Retinal pigment epithelial cell (primary cell): ENCODE measurements at places on chromosomes 16 and 17.

GRCh38 chr17:67411397-67411796, 34.3 kb downstream of the PITPNC1 start:
- DNase-seq = no peak

DNA sequence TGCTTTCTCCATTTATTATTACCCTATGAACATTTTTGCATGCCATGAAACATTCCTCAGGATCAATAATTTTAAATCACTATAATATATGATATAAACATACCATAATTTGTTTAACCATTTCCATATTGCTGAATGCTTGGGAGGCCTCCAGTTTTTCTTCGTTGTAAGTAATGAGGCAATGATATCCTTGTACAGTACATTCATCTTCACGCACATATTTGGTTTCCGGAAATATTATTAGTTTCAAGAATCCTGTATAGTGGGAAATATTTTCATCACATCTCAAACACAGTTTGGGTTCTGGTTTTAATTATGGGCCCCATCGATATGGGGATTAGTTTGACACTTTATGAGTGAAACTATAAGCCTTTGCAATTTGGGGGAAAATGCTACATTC, 135.4 kb downstream of the HS3ST3B1 start:
- no peak for DNase-seq

GRCh38 chr17:11487469-11487868, 110.8 kb upstream of the DNAH9 start:
- no peak for DNase-seq

- no peak for DNase-seq
Measured at GRCh38 chr17:12990041-12990808, 27.6 kb downstream of the ELAC2 start.

DNA sequence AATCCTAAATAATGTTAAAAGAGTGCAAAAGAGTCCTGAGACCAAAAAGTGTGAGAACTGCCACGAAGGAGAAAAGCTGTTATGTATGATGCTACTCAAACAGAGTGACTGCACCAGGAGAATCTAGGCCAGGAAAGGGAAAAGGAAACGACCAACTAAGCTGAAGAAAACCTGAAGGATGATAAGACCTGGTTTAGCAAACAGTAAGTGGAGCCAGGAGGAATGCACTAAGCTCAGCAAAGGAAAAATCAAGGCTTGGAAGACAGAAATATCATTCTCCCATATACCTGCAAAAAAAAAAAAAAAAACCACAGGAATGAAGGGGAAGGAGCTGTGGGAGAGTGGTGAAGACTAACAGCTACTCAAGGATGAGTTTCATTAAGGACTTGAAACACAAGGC, 21.1 kb downstream of the CMC2 start:
- no peak for DNase-seq

- DNase-seq = no peak
Measured at GRCh38 chr16:935684-936083, 35.1 kb downstream of the LMF1 start.

DNA sequence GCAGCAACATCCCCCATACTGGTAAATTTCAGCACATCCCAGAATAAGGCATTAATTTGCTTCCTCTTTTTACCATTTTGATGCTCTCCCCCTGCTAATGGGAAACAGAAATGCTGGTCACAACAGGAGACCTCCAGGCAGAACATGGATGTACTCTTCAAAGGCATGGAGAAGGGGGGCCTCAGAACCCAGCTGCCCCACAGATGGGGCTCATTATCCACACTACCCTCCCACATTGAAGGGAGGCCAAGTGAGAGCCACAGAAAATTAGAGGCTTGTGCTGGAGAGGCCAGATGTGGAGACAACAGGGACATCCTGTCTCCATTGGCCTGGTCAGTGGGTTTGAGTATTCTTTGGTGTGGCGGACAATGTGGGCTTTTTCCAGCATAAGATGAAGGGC, 150.1 kb upstream of the CDH11 start:
- no peak for DNase-seq

- no peak for DNase-seq
Measured at GRCh38 chr16:3513892-3514583, 13.2 kb downstream of the CLUAP1 start.

GRCh38 chr17:8285270-8286181, 2.9 kb upstream of the RANGRF start:
- DNase-seq = no peak

- DNase-seq = no peak
Measured at GRCh38 chr16:81688182-81688581, 90.9 kb upstream of the PLCG2 start.

DNA sequence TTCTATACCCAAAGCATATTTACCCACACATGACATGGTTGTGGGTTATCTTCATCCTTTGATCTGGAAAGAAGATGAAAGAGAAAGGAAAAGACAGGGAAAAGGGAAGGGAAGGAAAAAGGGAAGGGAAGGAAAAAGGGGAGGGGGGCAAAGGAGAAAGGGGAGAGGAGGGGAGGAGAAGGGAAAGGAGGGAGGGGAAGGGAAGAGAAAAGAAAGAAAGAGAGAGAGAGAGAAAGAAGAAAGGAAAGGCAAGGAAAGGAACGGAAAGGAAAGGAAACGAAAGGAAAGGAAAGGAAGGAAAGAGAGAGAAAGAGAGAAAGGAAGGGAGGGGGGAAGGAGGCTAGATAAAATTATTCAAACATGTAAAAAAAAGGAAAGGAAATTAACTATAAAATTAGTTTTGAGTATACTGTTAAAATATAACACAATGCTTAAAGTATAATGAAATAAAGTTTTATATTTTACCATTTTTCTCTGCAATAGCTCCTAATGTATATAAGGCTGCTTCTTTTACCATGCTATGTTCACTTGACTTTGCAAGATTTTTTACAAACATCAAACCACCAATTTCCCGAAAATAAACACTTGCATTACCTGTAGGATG, 11.2 kb downstream of the TERB1 start:
- DNase-seq = no peak

GRCh38 chr16:55001931-55002330, 71.3 kb downstream of the IRX5 start:
- DNase-seq = no peak

DNA sequence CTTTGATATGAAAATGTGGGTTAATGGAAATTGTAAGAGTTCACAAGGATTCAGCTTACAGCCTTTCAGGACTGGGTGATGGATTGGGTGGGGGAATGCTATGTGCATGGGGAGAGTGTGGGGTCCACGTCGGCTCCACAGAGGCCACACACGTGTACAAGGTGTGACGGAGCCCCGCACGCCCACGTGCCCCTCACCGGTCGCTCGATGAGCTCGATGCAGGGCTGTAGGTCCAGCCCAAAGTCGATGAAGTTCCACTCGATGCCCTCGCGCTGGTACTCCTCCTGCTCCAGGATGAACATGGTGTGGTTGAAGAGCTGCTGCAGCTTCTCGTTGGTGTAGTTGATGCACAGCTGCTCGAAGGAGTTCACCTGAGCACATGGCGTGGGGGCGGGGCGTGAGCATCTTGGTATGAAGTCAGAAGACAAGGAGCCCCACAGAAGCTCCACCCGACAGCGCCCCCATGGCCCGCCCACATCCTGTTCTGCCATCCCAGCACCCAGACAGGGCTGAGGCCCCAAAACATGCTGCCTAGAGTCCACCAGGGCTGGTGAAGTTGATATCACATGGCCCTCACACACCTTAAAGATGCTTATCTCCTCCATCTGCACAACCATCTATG, 99.1 kb downstream of the MYH11 start:
- DNase-seq = no peak

DNA sequence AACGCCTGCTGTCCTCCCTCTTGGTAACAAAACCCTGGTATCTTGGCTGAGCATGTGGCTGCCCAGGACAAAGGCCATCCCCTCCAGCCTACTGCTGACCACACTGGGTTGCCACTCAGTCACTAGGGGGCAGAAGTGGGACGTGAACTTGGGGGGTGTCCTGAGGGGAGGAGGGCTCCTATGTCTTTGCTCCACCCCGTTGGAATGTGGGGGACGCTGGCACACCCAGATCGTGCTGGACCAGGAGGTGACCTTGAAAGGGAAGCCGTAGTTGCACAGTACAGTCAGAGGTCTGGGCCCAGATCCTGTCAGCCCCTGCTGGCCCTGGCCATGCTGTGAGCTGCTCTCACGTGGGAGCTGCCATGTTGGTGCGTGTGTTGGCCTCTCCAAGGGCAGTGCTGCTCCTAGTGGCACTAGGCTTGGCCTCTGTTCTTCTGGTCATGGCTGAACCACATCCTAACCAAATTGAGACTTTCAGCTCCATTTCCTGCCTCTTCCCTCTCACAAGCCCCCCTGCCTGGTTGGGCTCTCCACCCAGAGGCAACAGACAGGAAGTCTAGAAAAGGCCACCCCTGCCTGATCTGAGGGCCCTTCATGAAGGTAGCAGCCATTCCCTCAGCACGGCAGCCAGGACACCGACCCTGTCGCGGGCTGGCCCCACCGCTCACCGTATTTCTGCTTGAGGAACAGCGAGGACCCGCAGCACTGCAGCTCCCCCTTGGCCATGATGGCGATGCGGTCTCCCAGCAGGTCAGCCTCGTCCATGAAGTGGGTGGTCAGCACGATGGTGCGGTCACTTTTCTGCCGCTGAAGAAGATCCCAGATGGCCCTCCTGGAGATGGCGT, 29.0 kb upstream of the RNPS1 start:
- peak; percentile 0 for DNase-seq

- DNase-seq = no peak
Measured at GRCh38 chr16:81756615-81757356, 22.3 kb upstream of the PLCG2 start.

GRCh38 chr16:80150978-80151721, 389.6 kb upstream of the DYNLRB2 start:
- peak; percentile 77 for DNase-seq

- DNase-seq = no peak
Measured at GRCh38 chr16:76490036-76490639, 212.9 kb downstream of the CNTNAP4 start.

DNA sequence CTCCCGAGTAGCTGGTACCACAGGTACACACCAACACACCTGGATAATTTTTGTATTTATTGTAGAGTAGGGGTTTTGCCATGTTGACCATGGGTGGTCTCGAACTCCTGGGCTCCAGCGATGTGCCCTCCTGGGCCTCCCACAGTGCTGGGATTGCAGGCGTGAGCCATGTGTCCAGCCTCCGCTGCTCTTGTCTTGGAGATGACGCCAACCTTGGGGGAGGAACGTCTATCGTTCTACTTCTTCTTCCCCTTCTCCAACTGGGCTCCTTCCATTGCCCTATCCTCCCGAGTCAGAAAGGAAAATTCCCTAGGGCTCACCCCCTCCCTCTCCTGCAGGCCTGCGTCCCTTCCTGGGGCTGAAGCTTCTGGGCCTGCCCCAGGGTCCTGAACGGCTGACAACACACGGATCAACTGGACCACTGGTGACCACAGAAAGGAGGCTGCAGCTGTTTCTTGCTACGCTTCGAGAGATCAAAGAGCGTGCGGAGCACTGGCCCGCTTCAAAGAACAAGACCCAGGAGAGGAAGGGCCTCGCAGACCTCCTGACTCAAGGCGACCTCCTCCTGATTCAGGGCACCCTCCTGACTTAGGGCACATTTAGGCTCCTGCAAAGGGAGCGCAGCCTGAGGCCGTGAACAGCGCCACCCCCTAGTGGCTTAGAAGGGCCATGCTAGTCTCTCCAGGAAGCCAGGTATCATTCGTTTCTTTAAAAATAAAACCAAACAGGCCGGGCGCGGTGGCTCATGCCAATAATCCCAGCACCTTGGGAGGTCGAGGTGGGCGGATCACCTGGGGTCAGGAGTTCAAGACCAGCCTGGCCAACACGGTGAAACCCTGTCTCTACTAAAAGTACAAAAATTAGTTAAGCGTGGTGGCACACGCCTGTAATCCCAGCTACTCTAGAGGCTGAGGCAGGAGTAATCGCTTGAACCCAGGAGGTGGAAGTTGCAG, 48.5 kb upstream of the HELZ start:
- DNase-seq = no peak

GRCh38 chr17:58327363-58328194, 1.0 kb downstream of the TSPOAP1 start:
- DNase-seq = no peak

DNA sequence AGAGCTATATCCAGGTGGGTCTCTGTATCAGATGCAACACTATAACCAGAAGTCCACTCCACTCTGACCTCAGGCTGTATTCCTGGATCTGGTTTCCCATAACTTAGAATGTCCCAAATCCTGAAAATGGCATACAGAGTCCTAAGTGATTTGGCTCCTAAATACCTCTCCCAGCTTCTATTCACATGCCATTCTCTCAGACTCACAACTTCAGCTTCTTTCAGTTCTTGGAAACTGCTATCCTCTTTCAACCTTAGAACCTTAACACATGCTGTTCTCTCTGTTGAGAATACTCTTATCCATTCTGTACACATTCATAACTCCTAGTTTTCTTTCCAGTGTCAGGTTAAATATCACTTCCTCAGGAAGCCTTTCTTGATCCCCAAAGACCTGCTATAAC, 132.0 kb downstream of the BRIP1 start:
- DNase-seq = no peak

DNA sequence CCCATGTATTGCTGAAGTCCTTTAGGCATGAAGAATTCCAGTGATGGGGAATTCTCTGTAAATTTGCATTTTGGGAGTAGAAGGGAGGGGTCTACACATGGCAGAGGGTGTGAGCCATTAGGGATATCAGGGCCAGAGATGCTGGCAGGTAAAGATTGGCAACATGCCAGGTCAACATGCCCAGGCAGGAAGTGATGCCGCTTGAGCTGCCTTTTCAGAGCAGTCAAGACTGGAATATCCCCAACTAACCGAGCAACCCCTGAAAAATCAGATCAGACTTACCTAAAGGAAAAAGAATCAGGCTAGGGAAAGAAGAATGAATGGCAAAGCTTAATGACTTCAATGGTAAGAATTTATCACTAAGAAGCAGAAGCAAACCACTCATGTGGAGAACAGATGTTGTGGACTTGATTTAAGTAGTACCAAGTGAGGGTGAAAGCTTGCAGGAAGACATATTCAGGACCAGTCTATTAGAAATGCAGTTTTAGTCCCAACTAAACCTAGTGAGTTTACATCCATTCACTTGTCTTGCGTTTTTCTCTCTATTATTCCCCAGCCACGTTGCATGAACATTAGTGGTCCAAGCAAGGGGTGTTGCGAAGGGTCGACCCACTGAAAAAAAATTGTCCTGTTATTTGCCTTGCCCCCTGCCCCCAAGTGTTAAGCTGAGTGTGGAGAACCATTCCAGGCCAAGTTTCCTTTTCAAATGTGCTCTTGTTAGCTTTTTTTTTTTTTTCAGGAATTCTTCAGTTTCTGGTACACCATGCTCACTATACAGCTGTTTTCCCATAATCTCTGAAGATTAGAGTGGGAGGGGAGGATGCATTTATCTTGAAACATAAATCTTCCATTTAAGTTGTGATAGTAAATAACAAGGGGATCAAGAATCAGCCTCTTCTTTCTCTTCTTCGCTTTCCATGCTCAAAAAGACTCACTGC, 105.2 kb downstream of the ABCA8 start:
- no peak for DNase-seq

DNA sequence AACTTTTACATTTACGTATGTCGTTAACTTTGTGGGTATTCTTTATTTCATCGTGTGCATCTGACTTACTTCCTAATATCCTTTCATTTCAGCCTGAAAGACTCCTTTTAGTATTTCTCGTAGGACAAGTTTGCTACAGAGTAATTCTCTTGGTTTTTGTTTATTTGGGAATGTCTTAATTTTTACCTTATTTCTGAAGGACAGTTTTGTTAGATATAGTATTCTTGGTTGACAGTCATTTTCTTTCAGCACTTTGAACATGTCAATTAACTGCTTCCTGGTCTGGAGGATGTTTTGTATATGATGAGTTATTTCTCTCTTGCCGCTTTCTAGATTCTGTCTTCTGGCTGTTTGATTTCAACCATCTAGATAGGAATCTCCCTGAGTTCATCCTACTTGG, 109.2 kb upstream of the NACA2 start:
- no peak for DNase-seq

- DNase-seq = no peak
Measured at GRCh38 chr16:68328860-68329390, 18.1 kb downstream of the PRMT7 start.

- peak; percentile 4 for DNase-seq
Measured at GRCh38 chr17:74514632-74515334, 16.5 kb downstream of the CD300LB start.
